NCI-H2107 (cell line): ENCODE measurements at places on chromosomes 2 and 18.

DNA sequence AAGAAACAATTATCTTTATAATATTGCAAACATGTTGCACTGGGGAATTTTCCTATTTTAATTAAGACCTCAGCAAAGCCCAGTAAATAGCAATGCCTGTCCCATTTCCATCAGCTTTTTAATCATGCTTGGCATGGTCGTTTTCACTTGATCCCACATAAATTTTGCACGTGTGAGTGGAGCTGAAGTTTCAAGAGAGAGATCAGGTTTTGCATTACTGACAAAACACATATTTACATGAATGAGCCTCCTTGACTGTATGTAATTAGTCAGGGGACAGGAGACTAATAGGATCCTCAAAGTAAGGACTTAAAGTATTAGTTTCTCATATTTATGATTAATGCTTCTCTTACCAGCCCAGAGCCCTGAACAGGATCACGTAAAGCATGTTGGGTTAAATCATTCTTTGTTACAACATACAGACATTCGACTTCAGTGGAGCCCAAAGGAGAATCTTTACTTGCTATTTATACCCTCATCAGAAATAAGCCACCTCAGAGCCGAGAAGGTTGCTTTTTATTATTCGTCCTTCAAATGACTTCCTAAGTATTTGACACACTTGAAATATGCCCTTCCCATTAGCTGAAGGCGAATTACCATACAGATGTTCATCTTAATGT lies 711.3 kb downstream of the GALR1 start:
- no peak for DNase-seq

GRCh38 chr2:160427629-160428404 lies 65.8 kb downstream of the RBMS1 start:
- DNase-seq: no peak

- DNase-seq: no peak
These were observed 10.5 kb upstream of the MTERF4 start for GRCh38 chr2:241112592-241112991.

- no peak for DNase-seq
These were observed 241.4 kb upstream of the CXCR4 start for GRCh38 chr2:136359121-136359965.

DNA sequence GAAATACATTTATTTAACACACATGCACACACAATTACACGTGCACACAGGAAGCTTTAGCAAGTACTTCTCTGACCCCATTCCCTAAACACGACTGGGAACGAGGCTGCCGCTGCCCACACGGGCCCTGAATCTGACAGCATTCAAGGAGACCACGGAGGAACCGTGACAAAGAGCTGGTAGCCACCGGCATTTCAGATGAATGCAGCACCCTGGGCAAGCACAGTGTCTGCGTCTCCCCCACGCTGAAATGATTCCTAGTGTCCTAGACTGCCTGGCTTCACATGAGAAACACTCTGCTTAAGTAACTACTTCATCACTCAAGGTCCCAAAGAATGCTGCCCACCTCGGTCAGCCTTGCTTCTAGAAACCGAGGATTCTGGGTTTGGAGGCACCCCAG lies 95.0 kb downstream of the HDAC4 start:
- no peak for DNase-seq

GRCh38 chr2:69735686-69736085 lies 6.2 kb upstream of the ANXA4 start:
- DNase-seq: no peak

GRCh38 chr2:105760191-105760590 lies 15.5 kb downstream of the NCK2 start:
- no peak for DNase-seq

- no peak for DNase-seq
These were observed 42.5 kb downstream of the TANC1 start for GRCh38 chr2:159010963-159011362.

DNA sequence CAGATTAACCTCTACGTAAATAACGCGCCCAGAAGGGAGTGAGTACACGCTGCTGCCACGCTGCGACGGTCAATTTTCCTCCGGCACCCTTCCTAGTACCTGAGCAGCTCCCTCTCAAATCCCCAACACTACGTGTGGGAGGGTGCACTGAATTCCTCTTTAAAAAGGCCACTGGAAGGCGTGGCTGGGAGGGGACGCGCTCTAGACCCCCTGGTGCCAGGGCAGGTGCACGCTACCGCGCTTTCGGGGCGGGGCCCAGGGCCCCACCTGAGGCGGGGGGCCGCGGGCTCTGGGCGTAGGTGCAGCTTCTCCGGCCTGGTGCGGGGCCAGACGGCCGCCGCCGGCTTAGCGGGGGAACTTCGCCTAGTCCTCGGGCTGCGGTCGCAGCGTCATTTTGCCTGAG lies 668 bp upstream of the ANKRD12 start:
- peak; percentile 33 for DNase-seq

DNA sequence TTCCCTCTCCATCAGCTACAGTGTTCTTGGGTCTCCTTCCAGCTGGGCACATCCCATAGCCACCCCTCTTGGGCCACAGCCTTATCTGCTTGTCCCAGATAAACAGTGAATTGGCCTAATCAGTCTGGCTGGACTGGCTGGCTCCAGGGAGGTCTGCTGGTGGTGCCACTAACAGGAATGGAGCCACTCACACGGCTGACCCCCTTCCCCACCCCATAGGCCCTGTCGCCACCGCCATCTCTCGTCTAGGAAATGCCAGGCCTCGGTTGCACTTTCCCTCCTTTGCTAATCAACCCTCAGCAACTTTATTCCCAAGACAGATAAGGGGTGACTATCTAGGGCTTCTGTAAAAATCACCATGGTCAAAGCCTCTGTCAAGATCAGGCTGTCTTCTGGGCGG lies 23.0 kb upstream of the TNP1 start:
- DNase-seq: no peak

DNA sequence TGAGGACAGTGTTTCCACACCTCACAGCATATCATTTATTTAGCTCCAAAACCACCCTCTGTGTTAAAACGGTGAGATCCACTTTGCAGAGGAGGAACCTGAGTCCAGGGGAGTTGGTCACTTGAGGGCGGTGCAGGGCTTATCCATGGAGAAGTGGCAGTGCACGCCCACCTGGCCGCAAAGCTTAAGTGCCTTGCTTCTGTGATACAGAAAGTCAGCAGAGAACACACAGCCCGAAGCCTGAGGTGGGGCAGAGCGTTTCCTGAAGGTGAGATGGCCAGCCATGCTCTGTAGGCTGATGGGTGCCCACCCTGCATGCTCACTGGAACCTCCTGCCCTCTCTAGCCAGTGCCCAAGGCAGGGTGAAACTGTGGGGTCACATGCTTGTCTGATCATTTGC lies 87.3 kb downstream of the SH3RF3 start:
- DNase-seq: no peak

DNA sequence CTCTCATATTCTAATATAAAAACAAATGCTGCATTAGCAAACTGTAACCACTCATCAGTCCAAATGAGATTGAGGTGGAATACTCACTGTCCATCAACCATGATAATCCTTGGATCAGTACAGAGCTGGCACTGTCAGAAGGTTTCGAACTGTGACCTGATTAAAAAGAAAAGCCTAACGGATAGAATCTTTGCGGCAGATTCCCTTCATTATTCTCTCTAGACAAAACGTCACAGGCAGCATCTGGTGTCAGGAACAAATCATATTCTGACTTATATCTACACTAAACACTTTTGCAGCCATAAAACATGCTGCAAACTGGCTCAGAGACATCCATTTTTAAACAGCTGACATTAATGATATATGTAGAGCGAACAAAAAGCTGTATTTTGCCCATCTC lies 677.7 kb upstream of the NXPH2 start:
- DNase-seq: no peak

DNA sequence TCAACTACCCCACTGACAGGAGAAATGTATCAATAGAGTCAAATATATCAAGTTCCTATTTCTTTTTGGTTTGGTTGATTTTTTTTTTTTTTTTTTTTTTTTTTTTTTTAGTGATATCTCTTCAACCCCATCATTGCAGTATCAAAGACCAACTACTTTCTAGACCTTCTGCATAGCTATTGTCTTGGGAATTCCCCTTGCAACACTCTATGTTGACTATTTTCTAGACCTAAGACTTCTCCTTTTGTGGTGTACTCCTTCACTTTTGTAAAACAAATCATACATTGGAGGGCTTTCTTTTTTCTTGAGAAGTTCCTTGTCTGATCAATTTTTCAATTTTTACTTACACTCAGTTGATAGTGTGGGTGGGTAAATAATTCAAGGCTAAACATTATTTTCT lies 46.5 kb upstream of the NR4A2 start:
- no peak for DNase-seq

DNA sequence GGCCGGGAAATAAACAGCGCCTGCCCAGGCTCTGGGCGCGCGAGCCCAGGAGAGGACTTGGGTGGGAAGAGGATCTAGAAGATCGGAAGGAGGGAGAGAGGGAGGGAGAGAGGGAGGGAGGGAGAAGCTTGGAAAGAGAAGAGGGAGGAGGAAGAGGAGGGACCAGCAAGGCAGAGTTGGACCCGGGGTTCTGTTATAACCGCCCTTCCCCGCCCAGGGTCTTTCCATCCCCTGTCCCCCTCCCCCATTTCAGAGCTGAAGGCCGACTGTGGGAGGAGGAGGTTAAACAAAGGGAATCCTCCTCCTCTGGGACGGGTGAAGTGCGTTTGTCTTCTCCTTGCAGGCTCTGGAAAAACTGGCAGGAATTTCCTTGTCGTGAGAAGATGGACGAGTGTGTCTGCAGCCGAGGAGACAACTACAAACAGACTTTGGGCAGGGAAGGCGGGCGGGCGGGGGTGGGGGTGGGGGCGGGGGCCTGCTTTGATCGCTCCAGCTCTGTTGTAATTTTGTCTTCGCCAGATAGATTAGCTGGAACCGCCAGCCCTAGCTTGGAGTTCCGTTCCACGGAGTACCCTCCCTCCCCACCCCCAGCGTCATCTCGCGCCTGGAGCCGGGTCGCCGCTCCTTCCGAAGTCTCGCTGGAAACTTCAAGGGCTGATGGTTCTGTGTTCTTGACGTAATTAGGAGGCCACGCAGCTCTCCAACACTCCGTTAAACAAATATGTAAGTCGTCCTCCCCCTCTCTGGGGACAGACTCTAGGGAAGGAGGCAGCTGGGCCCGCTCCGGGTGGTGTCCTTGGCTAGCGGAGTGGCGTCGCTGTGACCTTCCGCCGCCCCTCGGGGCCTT lies 6.4 kb upstream of the SP9 start:
- DNase-seq: no peak

DNA sequence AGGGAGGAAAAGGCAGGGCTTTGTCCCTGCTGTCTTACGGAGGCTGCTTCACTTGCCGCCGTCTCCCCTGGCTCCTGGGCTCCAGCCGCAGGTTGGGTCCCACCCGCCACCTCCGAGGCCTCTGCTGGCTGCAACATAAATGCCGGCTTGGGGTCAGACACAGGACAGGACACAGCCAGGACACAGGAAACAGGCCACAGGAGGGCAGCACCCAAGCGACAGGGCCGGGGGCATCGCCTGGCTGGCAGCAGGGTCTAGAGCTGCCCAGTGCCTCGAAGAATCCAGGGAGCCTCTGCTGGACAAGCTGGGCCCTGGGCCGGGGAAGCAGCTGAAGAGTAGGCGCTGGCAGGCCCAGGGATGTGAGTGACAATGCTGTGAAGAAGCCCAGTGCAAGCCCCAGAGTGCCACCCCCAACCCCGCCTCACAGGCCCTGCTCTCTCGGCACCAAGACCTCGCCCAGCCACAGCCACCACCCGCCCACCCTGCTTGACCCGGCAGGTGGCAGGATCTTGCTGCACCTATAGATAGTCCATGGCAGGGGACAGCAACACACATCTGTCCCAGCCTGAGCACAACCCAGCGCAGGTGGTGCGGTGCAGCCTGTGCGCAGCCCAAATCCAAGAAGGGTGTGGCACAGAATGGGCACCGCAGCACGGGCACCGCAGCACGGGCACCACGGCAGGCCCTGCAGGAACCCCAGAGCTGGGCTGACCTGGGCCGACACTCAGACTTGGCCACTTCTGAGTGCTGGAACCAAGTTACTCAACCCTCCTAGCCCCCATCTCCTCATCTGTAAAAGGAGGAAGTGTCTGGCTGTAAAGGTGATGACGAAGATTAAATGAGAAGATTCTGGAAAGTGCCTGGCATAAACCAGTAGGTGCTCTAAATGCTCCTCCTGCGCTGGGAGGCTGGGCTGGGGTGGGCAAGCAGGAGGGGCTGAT lies 55.6 kb downstream of the BIN1 start:
- DNase-seq: no peak

DNA sequence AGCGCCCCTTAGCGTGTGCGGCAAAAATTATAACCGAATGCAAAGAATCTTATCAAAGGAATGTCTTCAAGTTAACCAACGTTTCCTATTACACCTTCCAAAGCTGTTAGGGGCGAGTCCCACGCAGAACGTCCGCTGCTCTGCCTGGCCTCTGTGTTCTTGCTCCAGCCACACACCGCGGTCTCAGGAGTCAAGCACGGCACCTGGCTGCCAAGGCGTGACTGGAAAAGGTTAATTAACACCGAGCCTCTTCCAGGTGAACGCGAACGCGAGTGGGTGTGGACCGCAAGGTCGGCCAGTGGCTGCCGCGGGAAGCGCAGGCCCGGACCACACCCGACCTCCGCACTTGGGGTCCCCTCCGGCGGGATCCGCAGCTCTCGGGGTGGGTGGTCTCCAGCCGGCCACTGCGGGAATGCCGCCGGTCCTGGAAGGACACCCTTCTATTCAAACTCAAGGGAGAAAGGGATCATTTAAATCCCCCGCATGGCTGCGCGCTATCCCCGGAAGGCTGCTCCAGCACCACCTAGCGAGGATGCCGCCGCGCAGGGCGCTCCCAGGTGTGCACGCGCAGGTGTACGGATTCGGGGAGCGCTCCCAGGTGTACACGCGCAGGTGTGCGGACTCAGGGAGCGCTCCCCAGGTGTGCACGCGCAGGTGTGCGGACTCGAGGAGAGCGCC lies 830 bp downstream of the CYB5A start:
- peak; percentile 45 for DNase-seq

GRCh38 chr18:61595615-61596251 lies 262.5 kb downstream of the CDH20 start:
- no peak for DNase-seq

DNA sequence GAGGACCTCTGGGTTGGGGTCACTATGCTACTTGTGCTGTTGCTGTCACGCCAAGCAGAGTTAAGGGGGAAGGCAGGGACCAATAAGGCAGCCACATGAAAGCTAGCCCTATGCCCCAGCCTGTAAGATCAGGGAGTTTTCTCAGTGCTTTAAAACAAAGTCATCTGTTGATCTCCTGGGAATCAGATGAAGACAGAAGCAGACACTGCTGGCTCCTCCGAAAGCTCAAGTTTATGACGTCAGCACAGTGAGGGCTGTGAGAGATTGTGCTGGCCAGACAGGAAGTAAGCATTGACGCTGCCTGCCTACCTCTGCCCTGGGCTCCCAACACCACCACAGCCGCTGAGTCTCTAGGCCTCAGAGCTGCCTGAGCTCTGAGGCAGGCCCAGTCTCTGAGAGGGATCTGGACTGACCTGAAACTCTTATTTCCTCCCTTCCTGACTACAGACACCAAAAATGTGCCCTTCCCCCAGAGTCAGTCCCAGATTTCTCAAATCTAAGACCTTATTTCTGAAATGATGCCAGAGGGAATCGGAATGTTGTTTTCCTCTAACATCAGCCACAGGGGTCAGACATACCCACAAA lies 118.1 kb upstream of the EPAS1 start:
- no peak for DNase-seq
